MCF 10A (cell line): ENCODE measurements at places on chromosomes 12 and 14. TPM values are rescaled to one million over a fixed set of nuclear protein-coding genes. Genes with fewer than 3 reads are reported as not detected.

DNA sequence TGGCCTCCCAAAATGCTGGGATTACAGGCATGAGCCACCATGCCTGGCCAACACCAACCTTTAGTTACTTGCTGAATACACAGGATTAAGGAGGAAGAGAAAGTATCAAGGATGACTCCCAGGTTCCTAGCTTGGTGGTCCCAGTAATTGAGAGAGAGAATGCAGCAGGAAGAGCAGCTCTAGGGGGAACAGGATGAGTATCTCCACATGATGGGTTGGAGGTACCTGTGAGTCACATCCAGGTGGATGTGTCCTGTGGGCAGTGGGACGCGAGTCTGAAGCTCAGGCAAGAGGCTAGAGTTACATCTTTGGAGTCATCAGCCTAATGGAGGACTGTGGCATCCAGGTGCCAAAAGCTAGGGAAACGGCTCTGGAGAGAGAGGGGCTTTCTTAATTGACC lies 47.1 kb downstream of the MDM2 start:
- DNase-seq = no peak

- no peak for DNase-seq
These were observed 11.9 kb upstream of the CIPC start for GRCh38 chr14:77086017-77086727.

The ASCL4 gene
- total RNA-seq = not detected in 2 replicates

The ETV6 gene
- total RNA-seq = 16.9 and 19.3 TPM in 2 replicates

DNA sequence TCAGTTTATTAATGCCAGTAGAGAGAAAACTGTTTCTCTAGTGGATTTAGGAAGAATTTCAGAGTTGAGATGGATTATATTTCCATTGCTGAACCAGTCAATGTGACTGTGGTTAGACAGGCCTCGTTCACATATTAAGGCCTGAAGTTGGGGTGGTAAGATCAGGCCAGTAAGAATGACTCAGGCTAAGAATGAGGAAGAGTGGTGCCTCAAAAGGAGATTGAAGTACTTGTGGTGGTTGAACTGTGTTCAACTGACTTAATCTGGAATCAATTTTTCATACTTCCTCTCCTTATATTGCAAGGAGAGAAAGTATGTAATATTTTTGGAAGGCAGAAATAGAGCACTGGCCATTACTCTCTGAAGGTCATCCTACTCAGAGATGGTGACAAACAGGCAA lies 37.8 kb upstream of the ATF7IP start:
- DNase-seq = no peak

DNA sequence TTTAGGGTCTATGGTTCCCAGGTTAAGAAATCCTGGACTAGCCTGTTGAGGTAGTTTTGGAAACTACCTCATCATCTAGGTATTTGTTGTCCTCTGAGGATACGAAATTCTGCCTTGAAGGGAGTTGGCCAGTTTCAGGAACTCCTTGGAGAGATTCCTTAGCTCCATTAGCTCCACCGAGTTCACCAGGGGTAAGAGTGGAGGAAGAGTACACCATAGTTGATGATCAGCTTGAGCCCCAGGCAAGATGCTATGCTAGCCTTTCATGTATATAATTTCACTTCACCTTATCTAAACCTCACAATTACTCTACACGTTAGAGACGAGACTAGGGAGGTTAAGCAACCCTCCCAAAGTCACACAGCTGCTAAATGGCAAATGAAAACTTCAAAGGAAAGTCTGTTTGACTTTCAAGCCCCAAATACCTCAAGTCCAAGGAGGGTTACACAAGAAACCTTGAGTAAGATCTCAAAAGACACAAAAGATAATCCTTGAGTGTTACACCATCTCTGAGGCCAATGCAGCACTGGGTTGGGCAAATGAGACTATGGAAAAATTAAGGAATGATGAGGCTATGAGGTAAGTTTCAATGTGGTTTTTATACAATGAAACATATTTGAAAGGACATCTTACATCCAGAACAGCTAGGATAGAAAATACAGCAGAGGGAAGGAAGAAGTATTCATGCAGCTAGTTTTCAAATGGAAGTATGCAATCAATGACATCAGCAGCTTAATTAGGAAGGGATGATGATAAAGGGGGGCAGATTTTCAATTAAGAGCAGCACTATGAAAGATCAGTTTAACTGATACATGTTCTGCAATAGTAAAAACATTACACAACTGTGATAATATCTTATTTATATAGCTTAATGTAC lies 97.2 kb upstream of the KRAS start:
- DNase-seq = peak; percentile 9

DNA sequence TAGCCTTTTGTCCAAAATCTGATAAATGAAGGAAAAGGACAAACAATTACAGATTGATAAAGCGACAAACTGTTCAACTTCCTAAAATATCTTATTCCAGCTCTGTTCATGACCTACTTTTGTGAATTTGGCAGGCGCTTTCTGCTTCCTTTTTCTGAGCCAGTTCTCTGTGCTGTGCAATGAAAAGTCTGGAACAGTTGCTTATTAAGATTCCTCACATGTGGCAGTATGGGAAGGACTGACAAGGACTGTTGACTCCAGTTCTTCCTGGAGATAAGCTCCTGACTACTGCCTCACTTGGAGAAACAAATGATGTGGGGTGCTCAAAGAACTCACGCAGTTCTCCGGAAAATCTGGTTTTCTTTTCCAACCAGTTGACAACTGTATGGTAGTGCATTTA lies 58.3 kb upstream of the ANP32D start:
- DNase-seq = no peak

- DNase-seq = peak; percentile 39
These were observed 434.6 kb upstream of the RGS6 start for GRCh38 chr14:71497645-71498086.
